Fibroblast of skin of left quadriceps (primary cell): ENCODE measurements at places on chromosomes 12 and 14.
A peak's percentile ranks its signal among the peaks of the same experiment; 100 is the strongest.

- no peak for DNase-seq
Observed at GRCh38 chr14:75980856-75981255, 939 bp downstream of the TGFB3 start.

GRCh38 chr14:55976219-55976618 is 142.0 kb upstream of the PELI2 start:
- DNase-seq: no peak

DNA sequence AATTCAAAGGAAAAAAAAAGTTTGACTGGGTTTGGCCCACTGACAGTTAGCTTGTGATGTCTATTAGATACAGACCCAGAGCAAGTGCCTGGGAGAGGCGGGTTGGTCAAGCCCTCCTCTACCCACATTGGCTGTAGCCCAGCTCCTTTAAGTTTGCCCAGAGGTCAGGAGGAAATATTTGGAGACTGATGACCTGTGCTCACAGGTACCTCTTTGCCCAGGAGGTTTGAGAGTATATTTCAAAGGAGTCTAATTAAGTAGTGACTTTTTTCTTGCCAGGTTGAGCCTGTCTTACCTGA is 21.8 kb upstream of the PDE1B start:
- DNase-seq: no peak

DNA sequence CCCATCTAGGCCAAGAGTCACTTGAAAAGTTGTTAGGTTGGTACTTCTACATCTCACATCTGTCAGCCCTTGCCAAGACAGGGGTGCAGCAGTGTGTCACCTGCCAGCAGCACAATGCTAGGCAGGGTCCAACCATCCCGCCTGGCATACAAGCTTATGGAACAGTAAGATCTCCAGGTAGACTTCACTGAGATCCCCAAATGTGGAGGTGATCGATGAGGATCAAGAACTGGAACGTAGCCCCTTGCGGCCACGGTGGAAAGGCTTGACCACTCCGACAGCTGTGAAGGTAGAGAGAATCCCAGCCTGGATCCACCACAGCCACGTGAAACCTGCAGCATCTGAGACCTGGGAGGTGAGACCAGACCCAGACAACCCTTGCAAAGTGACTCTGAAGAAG is 696.0 kb upstream of the LMO3 start:
- no peak for DNase-seq

DNA sequence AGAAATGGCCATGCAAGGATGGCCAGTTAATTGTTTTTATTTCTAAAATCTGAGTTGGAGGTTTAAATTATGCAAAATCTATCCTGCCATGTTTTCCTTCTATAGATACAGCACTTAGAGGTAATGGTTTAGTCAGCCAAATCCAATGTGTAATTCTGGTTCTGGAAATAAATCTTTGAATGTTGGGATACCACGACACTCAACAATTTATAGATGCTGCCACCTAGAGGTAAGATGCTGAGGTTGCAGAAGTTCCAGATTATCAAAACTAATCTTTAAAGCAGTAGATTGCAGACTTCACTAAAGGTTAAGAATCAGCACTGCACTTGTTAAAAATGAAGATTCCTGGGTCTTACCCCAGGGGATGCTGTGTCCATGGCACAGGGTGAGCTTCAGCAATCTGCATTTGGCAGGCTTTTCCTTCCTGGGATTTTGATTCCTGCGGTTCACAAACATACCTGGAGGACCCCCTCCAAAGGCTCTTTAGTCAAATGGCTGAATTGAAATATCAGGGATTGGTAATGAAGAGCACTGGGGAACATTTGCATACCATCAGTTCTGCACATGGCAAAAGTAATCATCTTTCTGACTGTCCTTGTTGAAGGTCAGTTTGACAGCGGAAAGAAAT is 53.4 kb upstream of the ANO4 start:
- DNase-seq: no peak

- DNase-seq: no peak
Observed at GRCh38 chr12:116280595-116281290, 3.2 kb upstream of the MED13L start.

DNA sequence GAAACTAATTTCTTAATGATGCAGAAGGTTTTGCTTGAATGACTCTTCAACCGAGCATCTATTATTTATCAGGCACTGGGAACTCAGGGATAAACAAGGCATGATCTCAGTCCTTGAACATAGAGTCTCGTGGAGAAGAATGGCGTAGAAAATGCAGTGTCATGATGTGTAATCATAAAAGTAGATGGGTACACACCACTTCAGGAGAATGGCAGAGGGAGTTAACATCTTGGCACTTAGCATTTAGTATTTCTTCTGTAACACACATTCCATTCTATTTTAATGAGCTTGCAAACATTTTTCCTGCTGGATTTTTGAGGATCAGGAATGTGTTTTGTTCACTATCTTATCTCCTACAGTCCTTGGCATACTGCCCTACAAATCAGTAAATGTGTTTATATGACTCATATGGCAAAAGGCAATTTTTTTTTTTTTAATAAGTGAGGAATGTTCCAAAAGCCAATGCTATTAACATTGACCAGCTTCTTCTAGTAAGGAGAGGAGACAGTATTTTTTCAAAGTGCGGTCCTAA is 3.8 kb downstream of the TXNRD1 start:
- DNase-seq: peak; percentile 97

GRCh38 chr12:88932457-88932856 is 352.2 kb upstream of the KITLG start:
- DNase-seq: no peak

GRCh38 chr12:98983647-98984046 is 338.6 kb downstream of the APAF1 start:
- peak; percentile 15 for DNase-seq

GRCh38 chr12:99983456-99984258 is 1.1 kb downstream of the ANKS1B start:
- DNase-seq: no peak

- DNase-seq: no peak
Observed at GRCh38 chr12:114311974-114312373, 94.0 kb downstream of the TBX5 start.

DNA sequence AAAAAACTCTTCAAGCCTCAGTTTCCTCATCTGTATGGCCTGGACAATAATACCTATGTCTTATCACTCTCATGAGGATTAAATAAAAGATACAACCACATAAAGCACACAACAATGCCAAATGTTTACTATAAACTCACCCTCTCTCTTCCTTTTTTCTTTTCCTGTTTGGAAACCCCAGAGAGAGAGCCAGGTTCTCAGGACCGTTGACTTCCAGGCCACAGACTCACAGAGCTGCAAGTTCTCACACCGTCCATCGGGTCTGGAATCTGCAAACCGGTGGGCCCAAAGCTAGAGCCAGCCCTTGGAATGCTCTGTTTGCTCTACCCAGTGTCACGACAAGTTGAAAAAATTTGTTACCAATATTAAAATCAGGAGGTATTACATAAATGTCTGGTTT is 4.6 kb upstream of the CD4 start:
- no peak for DNase-seq

GRCh38 chr14:77301103-77301502 is 19.6 kb downstream of the POMT2 start:
- peak; percentile 40 for DNase-seq
